ENCODE measurements at places on chromosomes 7 and 10.

DNA sequence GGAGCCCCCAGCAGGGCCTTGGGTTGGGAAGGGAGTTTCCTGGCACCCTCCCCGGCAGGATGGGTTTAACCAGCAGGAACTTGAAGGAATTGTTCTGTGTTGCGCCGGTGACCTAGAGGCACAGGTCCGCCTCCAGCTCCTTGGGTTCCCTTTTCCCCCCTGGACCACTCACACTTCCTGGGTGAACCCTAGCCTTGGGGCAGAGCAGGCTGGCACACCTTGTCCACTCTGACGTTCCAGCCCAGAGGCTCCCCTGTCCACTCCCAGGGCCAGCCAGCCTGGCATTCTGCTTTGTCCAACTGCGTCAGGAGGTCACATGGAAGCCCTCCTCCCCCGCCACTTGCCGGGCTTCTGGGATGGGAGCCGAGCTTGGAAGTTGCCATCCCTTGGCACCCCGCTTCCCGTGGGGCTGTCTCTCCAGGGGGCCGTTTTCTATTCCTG lies 25.8 kb downstream of the TMEM120A start:
- no peak for DNase-seq

DNA sequence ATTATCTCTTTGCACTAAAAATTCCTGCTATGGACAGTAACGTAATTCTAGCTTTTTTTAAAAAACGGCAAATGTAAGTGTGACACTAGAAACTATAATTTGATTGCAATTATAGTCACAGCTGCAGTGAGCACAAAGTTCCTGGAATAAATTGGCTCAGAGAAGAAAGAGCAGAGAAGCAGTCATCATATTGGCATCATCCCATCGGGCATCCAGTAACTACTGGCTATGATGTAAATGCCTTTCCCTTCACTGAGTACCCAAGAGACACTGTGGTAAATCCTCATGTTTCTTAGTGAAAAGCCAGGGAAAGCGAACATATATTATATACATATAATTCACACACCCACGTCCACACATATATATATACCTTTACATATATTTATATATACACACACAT lies 43.6 kb downstream of the PIP4K2A start:
- no peak for DNase-seq

DNA sequence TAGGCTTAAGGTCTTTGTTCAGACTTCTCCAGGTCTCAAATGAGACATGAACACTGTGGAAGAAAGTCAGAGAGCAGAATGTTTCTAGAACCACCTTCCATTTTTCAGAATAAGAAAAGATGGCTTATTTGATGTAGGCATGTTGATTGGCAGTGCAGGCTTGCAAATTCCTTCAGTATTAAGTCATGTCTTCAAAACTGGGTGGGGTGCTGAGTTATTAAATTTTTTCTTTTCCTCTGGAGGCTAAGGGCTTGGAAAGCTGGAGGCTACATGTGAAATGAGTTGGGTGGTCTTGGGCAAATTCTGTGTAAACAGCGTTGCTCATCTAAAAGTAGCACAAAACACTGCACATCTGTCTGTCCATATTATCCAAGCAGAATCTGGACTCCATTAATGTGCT lies 62.8 kb downstream of the PRTFDC1 start:
- DNase-seq, result no peak

- no peak for DNase-seq
These were observed 13.2 kb downstream of the ALKBH4 start for GRCh38 chr7:102451371-102452054.
